CD4-positive, alpha-beta T cell treated with Interleukin-6 at 100 ng/mL for 8 hours (primary cell): ENCODE measurements at places on chromosomes 5 and 9.

DNA sequence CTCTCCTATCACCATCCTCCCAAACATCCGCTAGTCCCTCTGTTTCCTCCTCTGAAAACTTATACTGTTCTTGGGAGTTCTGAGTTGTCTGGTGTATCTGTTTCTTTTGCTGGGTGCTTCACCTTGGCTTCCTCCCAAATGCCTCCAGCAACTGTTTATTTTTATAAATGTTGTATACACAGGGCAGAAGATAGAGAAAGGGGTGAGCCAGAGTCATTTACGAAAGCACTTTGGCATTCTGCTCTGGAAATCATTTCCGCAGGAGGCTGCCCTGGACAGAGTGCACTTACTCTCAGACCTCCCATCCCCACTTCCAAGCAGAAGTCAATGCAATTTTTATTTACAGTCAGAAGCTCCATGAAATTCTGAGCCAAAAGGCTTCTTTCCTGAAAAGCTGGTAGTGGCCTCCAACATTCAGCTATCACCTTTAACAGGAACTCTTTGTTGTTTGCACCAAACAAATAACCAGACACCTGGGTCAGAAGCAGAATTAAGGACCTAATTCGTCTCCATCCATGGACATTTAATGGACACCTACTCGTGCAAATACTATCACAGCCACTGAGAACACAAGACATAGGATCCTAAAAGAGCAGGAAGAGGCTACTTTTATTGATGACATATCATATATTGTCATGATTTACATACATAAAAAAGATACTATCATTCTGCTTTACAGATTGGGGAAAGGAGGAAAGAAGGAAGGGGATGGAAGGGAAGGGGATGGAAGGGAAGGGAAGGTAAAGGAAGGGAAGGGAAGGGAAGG is 229.5 kb upstream of the PAPPA start:
- no peak for DNase-seq

GRCh38 chr9:14932231-14932630 is 22.0 kb upstream of the FREM1 start:
- no peak for DNase-seq

- no peak for DNase-seq
Measured at GRCh38 chr9:101440714-101441230, 5.2 kb upstream of the ALDOB start.

- DNase-seq: no peak
Measured at GRCh38 chr5:90406466-90406865, 3.1 kb downstream of the CETN3 start.

- no peak for DNase-seq
Measured at GRCh38 chr5:78243639-78244038, 50.9 kb downstream of the AP3B1 start.

- no peak for DNase-seq
Measured at GRCh38 chr5:51302343-51302742, 80.9 kb upstream of the ISL1 start.

DNA sequence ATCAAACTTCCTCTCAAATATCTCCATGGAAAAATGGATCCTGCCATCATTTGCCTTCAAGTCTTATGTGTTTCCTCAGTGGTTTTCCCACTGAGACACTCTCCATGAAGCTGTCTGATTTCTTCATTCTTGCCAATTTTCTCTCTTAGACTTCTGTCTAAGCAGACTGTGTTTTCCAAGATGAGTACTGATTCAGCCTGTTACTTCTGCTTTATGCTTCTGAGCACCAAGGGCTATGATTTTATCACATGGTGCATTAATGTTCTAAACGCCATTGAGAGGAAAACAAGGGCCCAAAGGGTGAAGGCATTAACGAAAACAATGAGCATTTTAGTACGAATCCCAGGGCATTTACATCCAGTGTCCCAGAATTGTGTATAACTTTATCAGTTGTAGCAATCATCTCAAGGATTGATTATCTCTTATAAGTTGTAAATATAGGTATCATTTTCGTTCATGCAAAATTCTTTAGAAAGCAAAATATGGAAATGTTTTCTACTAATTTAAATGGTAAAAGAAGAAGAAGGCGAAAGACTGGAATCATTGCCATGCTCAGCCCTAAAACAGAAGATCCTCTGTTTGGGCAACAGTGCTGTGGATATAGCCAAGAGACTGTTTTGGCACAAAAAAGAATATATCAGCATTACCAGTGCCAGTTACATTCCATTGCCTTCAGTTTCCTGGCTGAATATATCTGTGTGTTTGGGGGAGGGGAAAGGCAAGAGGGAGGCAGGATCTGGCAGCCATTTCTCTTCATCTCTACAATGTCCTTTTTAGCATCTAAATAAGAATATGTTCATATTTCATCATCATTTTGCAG is 537.6 kb downstream of the ANXA1 start:
- no peak for DNase-seq

GRCh38 chr9:78144663-78145377 is 91.1 kb upstream of the CEP78 start:
- no peak for DNase-seq

GRCh38 chr9:16715404-16715803 is 155.1 kb downstream of the BNC2 start:
- DNase-seq: no peak

GRCh38 chr9:90057361-90057760 is 452.5 kb downstream of the GADD45G start:
- DNase-seq: no peak

DNA sequence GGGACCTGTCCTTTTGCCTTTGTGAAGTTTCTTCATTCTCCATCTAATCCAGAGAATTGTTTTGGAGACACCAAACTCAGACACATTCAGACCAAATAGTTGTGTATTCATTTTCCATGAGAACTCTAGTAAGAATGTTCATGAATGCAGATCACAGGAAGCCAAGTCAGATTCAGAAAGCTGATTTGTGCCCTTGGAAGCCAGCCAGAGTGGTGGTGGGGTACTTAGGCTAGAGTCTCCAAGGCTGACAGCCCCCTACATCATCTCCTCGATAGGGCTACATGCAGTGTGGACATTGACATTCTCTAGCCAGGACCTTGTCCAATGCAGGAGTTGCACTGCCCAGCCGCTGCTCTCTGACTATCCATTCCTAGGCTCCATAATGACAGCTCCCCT is 137.6 kb downstream of the UGCG start:
- no peak for DNase-seq

- DNase-seq: no peak
Measured at GRCh38 chr5:104084896-104085295, 522.3 kb upstream of the NUDT12 start.

DNA sequence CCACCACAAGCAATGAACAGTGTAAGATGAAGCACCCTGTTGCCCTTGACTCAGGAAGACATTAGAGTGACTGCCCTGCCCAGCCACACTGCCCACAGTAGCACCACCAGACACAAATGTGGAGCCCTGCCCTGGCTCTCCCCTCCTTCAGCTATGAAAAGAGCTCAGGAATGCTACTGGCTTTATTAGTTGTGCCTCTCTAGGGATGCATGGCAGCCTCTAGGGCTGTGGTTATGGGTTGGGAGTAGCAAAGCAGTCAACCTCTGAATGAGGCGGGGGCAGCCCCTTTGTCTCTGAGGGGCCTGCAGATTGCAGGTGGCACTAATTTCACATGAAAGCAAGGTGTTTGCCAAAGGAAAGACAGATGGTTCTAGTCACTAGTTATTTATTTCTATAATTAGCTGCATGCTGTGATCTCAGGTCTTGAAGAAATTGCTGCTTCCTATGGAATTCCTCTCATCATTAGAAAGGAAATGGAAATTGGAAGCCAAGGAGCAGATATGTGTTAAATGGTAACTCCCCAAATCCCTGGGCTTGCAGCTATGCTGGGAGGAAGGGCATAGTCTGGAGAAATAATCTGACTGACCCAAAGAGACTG is 259.4 kb downstream of the TLR4 start:
- DNase-seq: no peak

DNA sequence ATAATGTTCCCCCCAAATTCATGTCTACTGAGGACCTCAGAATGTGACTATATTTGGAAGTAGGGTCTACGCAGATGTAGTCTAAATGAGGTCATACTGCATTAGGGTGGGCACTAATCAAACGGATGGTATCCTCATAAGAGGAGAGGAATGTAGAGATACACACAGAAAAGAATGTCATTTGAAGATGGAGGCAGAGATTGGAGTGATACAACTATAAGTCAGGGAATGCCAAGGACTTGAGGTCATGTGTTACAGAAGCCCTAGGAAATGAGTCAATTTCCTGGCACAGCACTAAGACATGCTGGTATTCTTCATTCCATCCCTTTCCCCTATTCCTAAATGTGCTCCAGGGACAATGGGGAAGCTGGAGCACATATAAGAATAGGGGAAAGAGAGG is 758 bp upstream of the PDCD1LG2 start:
- no peak for DNase-seq

DNA sequence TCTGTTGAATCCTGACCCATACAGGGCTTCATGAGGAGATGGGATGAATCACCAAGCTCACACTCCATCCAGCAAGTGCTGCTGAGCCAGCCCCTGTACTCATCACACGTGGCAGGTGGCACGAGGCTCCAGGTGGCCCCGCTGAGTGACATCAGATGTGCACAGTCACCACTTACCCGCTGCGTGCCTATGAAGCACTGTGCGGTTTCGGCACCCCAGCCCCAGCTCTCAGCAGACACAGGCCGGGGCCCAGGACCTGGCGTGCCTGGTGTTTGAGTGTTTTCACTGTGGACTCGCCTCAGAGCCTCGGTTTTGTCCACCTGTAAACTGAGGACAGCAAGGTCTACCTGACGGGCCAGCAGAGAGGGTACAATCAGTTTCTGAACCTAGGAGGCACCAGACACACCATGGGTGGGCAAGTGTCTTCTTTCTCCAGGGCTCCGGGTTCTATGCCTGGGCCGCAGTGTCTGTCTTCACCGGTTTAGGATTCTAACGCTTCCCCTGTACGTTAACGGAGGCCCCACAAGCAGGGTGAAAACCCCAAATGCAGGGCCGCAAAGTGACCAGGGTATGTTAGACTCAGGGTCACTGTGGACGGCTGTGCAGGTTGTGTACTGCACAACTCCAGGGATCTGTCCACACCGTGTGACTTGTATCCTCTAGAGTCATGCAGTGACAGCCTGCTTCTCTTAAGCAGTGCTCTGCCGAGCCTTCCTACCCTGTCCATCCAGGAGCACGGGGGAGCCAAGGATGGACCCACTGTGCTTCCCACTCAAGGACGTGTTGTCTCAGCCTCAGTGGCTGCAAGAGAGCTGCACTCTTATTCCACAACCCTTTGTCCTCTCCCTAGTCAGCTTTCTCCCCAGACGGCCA is 44.3 kb upstream of the COL5A1 start:
- DNase-seq: no peak

DNA sequence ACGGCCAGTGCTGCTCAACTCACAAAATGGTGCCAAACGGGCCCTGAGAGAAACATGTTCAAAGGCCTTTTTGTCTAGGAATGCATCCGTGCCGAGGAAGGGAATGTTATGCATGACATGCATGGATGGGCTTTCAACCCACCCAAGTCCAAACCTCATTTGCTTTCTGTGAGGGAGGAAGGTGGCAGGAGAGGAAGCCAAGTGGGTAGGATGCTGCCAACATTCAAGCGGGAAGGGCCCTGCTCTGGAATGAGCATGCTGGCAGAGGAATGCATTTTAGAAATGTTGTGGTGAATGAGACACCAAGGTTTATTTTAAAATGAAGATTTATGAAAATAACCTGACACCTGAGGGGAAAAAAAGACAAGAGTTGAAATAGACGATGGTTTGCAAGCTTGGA is 479.1 kb downstream of the CCDC171 start:
- DNase-seq: no peak
